ENCODE measurements at places on chromosomes 16 and 17. TPM values are rescaled to one million over a fixed set of nuclear protein-coding genes. Genes with fewer than 3 reads are reported as not detected.

TP53TG3B gene
- not detected for total RNA-seq

GOSR2 gene
- total RNA-seq: 38.1 TPM

IRX6 gene
- total RNA-seq: 3.1 TPM

ZKSCAN2 gene
- total RNA-seq: 4.2 TPM

C16orf86 gene
- 1.8 TPM for total RNA-seq

KRT20 gene
- total RNA-seq: 0.39 TPM

NPIPB4 gene
- 77.1 TPM for total RNA-seq

RMI2 gene
- total RNA-seq: 8.7 TPM

ITGAD gene
- total RNA-seq: 0.10 TPM

FSCN2 gene
- total RNA-seq: 0.99 TPM

AANAT gene
- not detected for total RNA-seq

CDH3 gene
- 41.4 TPM for total RNA-seq

CYGB gene
- total RNA-seq: 6.9 TPM

KRTAP1-5 gene
- 14.1 TPM for total RNA-seq

GRCh38 chr17:55737976-55738501, 12.8 kb upstream of the PCTP start:
- DNase-seq: no peak

- DNase-seq: no peak
Observed at GRCh38 chr16:71754108-71754507, 29.6 kb upstream of the PHLPP2 start.

- no peak for DNase-seq
Observed at GRCh38 chr17:68184141-68184571, 63.7 kb upstream of the AMZ2 start.

DNA sequence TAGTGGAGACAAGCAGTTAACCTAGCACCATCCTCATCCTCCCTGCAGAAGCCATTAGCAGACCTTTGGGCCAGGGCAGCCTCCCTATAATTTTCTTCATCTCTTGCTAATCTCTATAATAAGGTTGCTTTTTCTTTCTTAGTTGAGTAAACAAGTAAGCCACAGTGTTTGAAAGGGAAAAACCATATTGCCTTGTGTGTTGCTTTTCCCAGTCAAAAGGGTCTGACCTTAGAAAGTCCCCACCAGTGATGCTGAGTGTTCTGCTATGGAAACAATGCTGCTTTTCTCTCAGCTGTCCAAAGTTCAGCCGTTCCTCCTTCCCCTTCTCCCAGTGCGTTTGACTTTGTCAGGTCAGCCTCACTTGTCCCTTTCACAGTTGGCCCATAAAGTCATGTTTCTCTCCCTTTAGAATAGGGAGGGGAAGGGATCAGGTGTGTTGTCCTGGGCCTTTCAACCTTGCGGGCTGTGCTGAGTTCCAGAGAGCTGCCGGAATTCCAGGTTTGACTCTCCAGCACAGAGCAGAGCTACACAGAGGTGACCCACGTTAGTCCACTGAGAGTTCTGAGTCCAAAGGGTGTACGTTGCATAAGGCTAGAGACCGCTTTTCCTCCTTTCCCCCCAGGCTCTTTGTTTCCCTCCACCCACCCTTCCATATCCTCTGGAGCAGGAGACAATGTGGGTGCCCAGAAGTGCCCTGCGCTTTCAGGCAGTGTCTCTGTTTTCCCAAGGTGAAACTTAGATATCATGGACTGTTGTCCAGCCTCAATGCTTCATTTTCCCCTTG, 15.9 kb upstream of the CLEC18C start:
- no peak for DNase-seq

GRCh38 chr17:59859444-59860025, 33.2 kb downstream of the TUBD1 start:
- peak; percentile 73 for DNase-seq

GRCh38 chr16:55047903-55048497, 117.3 kb downstream of the IRX5 start:
- no peak for DNase-seq

DNA sequence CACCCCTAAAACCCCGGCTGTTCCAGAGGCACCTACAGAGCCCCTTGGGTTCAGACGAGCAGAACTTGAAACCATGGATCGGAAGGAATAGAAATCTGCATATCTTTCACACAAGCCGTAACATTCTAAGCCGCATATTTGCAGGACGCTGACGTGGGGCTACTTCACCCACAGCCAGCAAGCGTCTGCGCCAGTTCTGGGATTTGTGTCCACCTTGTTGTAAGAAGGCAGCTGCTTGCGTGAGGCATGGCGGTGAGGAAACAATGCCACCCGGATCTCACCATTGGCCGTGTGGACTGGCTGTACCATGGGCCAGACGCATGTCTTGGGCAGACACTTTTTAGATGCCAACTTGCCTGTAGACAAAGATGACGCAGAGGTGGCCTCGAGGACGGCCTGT, 34.5 kb downstream of the TNFRSF13B start:
- DNase-seq: no peak

GRCh38 chr17:61160789-61161445, 238.7 kb upstream of the TBX2 start:
- no peak for DNase-seq

- no peak for DNase-seq
Observed at GRCh38 chr17:29238133-29238850, 8.4 kb upstream of the CRYBA1 start.

DNA sequence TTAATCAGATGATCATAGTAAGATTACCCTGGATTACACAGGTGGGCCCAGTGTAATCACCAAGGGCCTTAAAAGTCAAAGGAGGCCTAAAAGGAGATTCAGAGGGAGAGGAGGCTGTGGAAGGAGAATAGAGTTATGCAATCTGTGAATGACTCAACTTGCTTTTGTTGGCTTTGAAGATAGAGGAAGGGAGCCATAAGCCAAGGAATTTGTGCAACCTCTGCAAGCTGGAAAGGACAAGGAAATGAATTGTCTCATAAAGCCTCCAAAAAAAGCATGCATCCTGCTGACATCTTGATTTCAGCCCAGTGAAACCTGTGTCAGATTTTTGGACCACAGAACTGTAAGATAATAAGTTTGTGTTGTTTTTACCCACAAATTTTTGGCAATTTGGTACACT, 109.6 kb downstream of the CNTNAP4 start:
- no peak for DNase-seq

GRCh38 chr17:36151891-36152638, 24.4 kb downstream of the TBC1D3B start:
- no peak for DNase-seq

- DNase-seq: no peak
Observed at GRCh38 chr17:68182940-68183551, 64.8 kb upstream of the AMZ2 start.

DNA sequence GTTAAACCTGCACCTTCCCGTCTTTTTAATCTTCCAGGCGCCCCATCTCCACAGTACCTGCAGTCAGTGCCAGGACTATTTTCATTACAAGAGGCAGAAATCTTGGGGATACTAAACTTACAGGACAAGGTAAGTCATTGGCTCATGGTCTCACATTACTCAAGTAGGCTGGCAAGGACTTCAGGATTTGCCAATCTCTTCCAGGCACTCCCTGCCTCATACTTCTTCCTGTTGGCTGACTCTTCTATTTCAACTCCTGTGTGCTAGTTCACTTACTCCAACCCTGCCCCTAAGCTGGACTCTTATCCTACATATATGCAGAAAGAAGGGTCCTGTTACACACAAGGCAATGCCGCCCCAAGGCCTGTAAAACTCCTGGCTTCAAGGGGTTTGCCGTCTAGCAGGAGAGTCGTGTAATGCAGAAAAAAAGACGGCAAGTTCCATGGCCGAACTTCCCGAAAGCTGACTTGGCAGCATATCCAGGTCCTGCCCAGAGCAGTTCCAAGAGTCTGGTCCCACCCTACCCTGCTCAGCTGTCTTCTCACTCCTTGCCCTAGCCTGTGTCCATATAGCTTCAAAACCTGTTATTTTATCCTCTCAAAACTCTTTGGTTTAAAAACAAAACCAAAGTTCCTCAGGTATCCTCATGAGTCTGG, 14.8 kb downstream of the ERN1 start:
- no peak for DNase-seq

GRCh38 chr17:55969562-55970324, 183.5 kb upstream of the ANKFN1 start:
- DNase-seq: no peak

- DNase-seq: no peak
Observed at GRCh38 chr16:57510016-57510871, 24.0 kb upstream of the DOK4 start.

DNA sequence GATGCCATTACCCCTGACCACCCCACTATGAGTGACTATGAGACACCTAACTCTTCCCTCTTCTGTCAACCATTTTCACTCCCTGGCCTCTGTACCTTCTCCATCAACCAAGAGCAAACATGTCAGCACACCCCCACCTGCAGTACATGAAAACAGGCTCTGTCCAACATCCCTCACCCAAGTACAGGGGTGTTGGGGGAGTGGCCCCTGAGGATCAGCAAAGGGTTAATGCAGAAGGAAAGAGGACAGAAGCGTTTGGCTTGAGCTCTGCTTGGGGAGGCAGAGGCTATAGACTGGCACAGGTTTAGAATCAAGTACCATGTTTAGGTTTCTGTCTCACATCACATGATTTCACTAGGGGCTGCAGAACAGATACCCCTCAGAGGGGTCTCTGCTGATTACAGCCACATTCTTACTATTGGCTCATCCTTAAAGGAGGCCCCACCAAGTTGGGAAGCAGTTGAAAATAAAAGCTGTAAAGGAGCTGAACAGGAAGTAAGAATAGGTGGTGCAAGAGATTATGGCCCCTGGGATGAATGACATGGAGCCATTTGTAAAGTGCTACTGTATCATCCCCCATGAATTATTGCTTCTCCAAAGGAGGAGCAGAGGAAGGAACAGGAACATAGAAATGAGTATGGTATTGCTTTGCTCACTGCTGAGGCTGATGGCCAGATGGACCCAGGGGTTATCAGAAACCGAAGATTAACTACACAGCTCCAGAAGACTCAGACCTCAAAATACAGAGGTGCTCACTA, 2.4 kb upstream of the PSMC3IP start:
- DNase-seq: no peak

DNA sequence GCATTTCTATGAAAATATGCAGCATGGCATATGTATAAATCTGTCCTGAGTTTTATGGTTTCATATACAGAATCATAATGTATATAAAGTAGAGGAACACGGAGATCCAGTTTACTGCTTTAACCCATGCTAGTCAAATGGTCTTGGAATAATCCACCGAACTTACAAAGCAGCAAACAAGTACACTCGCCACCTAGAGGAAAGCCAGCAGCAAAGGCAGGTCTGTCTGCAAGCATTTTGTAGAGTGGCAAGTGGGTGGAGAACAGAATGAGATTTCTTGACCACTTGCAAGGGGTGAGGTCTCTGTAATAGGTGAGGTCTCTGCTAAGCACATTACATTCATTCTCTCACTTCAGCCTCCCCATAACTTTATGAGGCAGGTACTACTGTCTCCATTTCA, 308.3 kb downstream of the CA10 start:
- no peak for DNase-seq

DNA sequence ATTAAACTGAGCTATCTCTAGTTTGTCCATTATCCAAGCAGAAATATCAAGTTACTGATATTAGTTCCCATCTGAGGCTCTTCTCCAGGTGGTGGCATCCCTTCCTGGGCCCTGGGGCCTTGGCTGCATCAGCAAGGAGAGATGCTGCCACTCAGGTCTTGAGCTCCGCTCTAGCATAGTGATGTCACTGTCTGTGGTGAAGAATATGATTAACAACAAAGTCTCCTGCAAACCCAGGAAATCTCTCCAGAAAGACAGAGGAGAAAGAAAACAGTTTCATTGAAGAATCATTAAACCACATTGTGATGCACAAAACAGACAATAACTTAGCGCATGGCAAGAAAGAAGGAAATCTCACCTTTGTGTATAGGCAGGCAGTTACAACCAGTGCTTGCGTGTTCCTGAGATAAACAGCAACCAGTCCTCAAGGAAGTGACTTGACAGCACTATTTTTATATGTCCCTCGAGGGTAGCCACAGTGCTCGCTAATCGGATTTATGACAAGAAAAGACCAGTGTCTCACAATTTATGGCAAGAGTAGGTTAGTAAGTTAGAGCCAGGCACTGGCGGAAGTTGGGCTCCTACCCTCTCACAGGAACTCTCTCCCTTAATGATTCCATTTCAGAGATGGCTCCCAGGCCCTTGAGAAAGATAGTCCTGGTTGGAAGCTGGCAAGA, 151.1 kb downstream of the AHSP start:
- DNase-seq: no peak

GRCh38 chr16:66405057-66405783, 21.9 kb upstream of the BEAN1 start:
- DNase-seq: no peak

DNA sequence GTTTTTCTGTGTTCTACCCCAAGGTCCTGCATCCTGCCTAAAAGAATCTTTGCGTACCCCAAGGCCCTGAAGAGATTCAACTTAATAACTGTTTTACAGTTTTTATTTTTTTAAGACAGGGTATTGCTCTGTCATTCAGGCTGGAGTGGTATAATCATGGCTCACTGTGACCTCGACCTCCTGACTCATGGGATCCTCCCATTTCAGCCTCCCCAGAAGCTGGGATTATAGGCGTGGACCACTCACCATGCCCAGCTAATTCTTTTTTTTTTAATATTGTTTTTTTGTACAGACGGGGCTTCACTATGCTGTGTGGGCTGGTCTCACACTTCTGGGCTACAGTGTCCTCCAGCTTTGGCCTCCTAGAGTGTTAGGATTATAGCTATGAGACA, 9.3 kb upstream of the FAAP100 start:
- DNase-seq: no peak

GRCh38 chr16:17474037-17474436, 3.3 kb upstream of the XYLT1 start:
- DNase-seq: no peak

DNA sequence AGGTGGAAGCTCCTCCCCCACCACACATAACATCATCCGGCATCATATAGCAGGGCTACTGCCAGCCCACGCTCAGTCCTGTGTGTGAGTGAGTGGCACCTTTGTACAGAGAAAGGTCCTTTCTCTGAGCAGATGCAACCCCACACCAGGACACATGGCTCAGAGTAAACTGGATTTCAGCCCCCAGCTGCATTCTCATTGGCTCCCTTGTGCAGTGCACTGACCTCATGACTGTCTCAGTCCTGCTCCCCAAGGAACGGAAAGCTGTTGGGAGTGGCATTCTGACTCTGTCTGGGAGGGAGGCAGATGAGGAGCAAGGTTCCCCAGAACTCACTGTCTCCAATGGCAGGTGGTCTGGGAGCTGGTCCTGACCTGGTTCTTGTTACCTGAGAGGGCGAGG, 244.1 kb downstream of the PHKB start:
- no peak for DNase-seq

DNA sequence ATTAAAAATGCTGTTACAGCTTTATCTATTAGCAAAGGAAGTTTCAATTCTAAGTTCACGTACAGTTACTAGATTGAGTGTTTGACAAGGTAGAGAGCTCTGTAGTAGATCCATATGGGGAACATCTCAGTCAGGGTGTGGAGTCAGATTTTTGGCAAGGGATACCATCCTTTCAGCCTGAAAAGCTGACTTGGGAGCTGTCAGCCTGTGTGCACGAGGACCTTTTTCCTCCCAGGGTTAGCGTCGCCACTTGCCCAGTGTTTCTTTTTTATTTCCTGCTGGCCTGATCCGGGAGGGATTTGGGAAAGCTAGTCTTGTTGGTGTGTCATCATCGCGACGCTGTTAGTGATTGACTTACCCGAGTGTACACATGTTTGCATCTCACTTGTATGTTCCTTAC, 29.5 kb downstream of the WWOX start:
- DNase-seq: no peak

All from skin of body (tissue), 3 donors.